ENCODE measurements at places on chromosomes 6 and 20. TPM values are rescaled to one million over a fixed set of nuclear protein-coding genes. Genes with fewer than 3 reads are reported as not detected.

The IMPG1 gene
- not detected for polyA plus RNA-seq

The TRAPPC3L gene
- polyA plus RNA-seq: not detected

The DPM1 gene
- polyA plus RNA-seq: 9.7 TPM

The AK9 gene
- polyA plus RNA-seq: 0.75 TPM

The NRSN1 gene
- polyA plus RNA-seq: not detected

The RPS6KA2 gene
- 1.4 TPM for polyA plus RNA-seq

The RPS21 gene
- polyA plus RNA-seq: 968 TPM

The BMP5 gene
- polyA plus RNA-seq: not detected

The RSPO3 gene
- polyA plus RNA-seq: not detected

GRCh38 chr6:107689190-107689589 is 134.9 kb downstream of the SCML4 start:
- H3K27me3 ChIP-seq: no peaks in the 10 kb centered on the region
- no peaks in the 10 kb centered on the region for H3K4me1 ChIP-seq
- H3K27ac ChIP-seq: no peak overlapping the region
- no peaks in the 10 kb centered on the region for H3K36me3 ChIP-seq
- no peak overlapping the region for H3K4me3 ChIP-seq

DNA sequence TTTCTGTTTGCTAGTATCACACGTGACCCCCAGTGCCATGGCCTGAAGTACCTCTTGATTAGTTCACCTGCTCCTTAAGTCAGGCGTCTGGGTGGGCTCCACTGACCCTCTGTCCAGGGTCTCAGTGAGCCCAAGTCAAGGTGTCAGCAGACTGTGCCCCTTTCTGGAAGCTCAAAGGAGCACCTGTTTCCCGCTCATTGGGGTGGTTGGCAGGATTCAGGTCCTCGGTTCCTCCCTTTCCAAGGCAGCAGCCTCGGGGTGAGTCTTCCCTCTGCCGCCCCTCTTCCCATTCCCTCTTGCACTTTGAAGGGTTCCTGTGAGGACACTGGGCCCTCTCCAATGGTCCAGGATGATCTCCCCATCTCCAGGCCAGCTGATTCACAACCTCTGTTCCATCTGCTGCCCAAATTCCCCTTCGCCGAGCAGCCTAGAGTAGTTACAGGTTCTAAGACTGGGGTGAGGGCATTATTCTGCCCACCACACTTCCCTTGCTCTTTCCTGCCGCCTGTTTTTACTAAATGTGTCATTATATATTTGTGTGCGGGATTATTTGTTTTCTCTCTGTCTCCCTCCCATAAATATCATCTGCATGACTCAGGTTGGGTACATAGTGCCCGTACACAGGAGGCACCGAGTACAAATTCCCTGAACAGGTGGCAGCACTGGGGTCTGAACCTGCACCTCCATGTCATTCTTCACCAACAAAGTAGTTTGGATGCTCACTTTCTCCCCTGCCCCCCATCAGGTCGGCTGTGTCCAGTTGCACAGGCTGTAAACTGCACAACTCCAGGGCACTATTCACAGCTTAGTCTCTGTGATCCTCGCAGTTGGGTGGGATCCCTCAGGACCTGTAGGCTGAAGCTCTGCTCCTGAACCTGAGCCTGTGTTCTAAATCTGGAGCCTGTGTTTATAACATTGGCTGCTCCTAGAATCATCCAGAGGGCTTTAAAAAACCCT is 58.5 kb downstream of the RBM38 start:
- peak overlapping the region; percentile 49 for H3K4me3 ChIP-seq
- no peaks in the 10 kb centered on the region for H3K27me3 ChIP-seq
- no peak for DNase-seq

GRCh38 chr20:60036746-60037499 is 78.7 kb downstream of the CDH26 start:
- no peak overlapping the region for H3K27ac ChIP-seq
- no peaks in the 10 kb centered on the region for H3K27me3 ChIP-seq
- H3K36me3 ChIP-seq: no peaks in the 10 kb centered on the region
- peaks cover 20% of the 10 kb centered on the region for H3K4me1 ChIP-seq
- H3K4me3 ChIP-seq: no peak overlapping the region

- H3K36me3 ChIP-seq: no peaks in the 10 kb centered on the region
- no peak overlapping the region for H3K27ac ChIP-seq
- peaks cover 11% of the 10 kb centered on the region for H3K27me3 ChIP-seq
- no peak overlapping the region for H3K4me3 ChIP-seq
- H3K4me1 ChIP-seq: no peaks in the 10 kb centered on the region
- DNase-seq: no peak
Measured at GRCh38 chr6:166435574-166435973, 52.8 kb upstream of the MPC1 start.

GRCh38 chr20:52744441-52744840 is 227.7 kb upstream of the TSHZ2 start:
- H3K4me1 ChIP-seq: no peaks in the 10 kb centered on the region
- DNase-seq: no peak
- H3K4me3 ChIP-seq: no peak overlapping the region

- no peak overlapping the region for H3K4me3 ChIP-seq
- H3K4me1 ChIP-seq: no peaks in the 10 kb centered on the region
- H3K27ac ChIP-seq: no peak overlapping the region
- H3K36me3 ChIP-seq: no peaks in the 10 kb centered on the region
- no peak for DNase-seq
Measured at GRCh38 chr20:58148891-58149290, 79.6 kb downstream of the ANKRD60 start.

GRCh38 chr6:164214066-164214465 is 799.5 kb downstream of the QKI start:
- no peak overlapping the region for H3K27ac ChIP-seq
- H3K4me1 ChIP-seq: no peaks in the 10 kb centered on the region
- DNase-seq: no peak
- no peaks in the 10 kb centered on the region for H3K36me3 ChIP-seq
- H3K4me3 ChIP-seq: no peak overlapping the region

DNA sequence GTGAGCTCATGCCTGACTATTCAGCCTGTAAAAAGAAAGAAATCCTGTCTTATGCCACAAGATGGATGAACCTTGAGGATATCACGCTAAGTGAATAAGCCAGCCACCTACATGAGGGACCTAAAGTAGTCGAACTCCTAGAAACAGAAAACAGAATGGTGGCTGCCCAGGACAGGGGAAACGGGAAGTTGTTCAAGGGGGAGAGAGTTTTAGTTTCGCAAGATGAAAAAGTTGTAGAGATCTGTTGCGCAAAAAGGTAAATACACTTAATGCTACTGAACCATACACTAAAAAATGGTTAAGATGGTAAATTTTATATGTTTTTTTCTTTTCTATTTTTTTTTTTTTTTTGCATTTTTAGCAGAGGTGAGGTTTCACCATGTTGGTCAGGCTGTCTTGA is 74.1 kb upstream of the RALY start:
- H3K27ac ChIP-seq: no peak overlapping the region
- H3K4me1 ChIP-seq: peaks cover 13% of the 10 kb centered on the region
- DNase-seq: peak; percentile 79
- no peaks in the 10 kb centered on the region for H3K36me3 ChIP-seq
- no peaks in the 10 kb centered on the region for H3K27me3 ChIP-seq
- H3K4me3 ChIP-seq: peak overlapping the region; percentile 41

DNA sequence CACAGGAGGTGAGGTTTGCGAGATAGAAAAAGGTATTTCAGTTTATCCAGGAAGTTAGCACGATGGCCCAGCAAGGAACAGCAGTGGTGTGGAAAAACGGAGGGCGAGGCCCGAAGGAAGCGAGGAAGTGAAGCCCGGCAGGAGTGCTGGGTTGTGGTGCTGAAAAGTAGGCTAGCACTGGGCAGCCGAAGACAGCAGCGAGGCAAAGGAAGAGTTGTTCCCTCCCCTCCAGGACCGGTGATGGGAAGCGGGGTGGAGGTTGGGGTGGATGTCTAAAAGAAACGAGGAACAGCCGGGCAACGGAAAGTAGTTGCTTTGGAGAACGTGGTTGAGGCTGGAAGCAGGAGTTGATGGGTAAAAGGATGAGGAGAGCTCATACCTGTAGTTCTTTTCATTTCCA is 1.4 kb downstream of the METTL24 start:
- H3K4me1 ChIP-seq: peaks cover 3% of the 10 kb centered on the region
- no peak overlapping the region for H3K4me3 ChIP-seq
- no peak overlapping the region for H3K27ac ChIP-seq
- H3K27me3 ChIP-seq: peaks cover 41% of the 10 kb centered on the region
- no peaks in the 10 kb centered on the region for H3K36me3 ChIP-seq

DNA sequence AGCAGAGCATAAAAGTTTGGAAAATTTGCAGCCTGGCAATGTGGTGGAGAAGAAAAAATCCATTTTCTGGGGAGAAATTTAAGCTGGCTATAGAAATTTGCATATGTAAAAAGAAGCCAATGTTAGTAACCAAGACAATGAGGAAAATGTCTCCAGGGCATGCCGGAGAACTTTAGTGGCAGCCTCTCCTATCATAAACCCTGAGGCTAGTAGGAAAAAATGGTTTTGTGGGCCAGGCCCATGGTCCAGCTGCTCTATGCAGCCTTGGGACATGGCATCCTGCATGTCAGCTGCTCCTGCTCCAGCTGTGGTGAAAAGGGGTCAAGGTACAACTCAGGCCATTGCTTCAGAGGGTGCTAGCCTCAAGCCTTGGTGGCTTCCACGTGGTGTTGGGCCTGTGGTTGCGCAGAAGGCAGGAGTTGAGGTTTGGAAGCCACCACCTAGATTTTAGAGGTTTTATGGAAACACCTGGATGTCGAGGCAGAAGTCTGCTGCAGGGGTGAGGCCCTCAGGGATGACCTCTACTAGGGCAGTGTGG is 101.8 kb upstream of the SYNCRIP start:
- H3K4me1 ChIP-seq: no peaks in the 10 kb centered on the region
- H3K36me3 ChIP-seq: no peaks in the 10 kb centered on the region
- H3K4me3 ChIP-seq: no peak overlapping the region
- no peak overlapping the region for H3K27ac ChIP-seq
- DNase-seq: no peak

DNA sequence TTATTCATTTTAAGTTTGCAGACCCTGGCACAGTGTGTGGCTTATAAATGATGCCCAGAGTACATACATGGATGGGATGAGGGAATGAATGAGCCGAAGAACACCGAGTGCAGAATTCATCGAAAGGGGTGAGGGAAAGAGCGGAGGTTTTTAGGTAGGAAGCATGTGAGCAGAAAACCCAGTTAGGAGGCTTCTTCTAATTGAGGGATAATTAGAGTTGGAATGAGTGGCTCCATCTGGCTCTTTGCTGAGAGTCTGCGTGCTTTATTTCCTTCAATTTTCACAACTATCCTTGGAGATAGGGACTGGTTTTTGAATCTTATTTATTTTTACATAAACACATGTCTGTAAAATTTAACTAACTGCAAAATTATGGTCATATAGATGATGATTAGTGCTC is 150.7 kb downstream of the DOK5 start:
- H3K27me3 ChIP-seq: no peaks in the 10 kb centered on the region
- no peaks in the 10 kb centered on the region for H3K36me3 ChIP-seq
- DNase-seq: no peak
- no peak overlapping the region for H3K4me3 ChIP-seq
- H3K27ac ChIP-seq: no peak overlapping the region

DNA sequence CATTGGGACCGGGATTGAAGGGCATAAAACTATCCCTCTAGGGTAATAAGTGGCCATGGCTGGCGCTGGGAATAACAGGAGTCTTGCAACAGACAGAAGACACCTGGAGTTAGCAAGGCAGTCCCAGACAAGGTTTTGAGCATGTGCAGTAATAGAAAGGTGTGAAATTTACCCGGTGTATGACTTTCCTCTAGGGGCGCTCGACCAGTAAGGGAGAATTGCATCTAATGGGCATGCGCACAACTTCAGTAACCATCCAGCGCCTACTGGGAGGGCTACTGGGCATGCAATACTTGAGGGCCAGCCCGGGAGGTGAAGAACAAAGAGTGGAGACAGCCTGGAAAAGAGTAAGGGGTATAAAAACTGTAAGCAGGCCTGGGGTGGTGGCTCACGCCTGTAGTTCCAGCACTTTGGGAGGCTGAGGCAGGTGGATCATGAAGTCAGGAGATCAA is 32.7 kb downstream of the SERPINB6 start:
- H3K36me3 ChIP-seq: no peaks in the 10 kb centered on the region
- no peaks in the 10 kb centered on the region for H3K27me3 ChIP-seq
- no peak overlapping the region for H3K27ac ChIP-seq
- no peak overlapping the region for H3K4me3 ChIP-seq

- H3K27me3 ChIP-seq: no peaks in the 10 kb centered on the region
- H3K36me3 ChIP-seq: no peaks in the 10 kb centered on the region
- no peak overlapping the region for H3K27ac ChIP-seq
Measured at GRCh38 chr6:64988148-64988547, 718.9 kb downstream of the EYS start.

- no peak overlapping the region for H3K4me3 ChIP-seq
- DNase-seq: peak; percentile 34
- H3K36me3 ChIP-seq: no peaks in the 10 kb centered on the region
- peaks cover 86% of the 10 kb centered on the region for H3K27me3 ChIP-seq
- H3K4me1 ChIP-seq: peaks cover 13% of the 10 kb centered on the region
Measured at GRCh38 chr6:28212510-28213212, 12.4 kb upstream of the ZSCAN9 start.

DNA sequence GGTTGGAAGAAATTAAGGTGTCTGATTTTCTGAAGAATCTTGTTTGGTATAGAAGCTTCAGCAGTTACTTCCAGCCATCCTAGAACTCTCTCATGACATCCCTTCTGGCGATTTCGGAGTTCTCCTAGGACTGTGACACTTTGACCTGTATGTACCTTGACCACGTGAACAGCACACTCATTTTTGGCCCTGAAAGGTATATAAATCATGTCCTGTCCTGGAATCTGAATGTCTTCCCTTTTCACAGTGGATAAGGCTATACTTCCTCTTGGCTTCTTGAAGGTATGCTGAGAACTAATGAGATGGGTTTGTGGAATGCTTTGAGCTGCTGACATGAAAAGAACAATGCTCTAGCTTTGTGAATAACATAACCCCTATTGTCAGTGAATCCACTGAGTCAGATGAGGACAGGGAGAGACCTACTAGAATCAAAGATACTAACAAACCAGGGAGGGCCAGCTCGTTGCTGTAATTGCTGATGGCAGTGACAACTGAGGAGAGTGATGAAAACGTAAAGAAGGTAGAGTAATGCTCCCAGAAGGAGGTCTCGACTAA is 6.0 kb upstream of the ZDHHC14 start:
- H3K4me1 ChIP-seq: peaks cover 4% of the 10 kb centered on the region
- no peak overlapping the region for H3K4me3 ChIP-seq
- no peak overlapping the region for H3K27ac ChIP-seq
- no peaks in the 10 kb centered on the region for H3K27me3 ChIP-seq
- DNase-seq: no peak

GRCh38 chr6:44642870-44643522 is 255.5 kb downstream of the CDC5L start:
- no peaks in the 10 kb centered on the region for H3K27me3 ChIP-seq
- no peaks in the 10 kb centered on the region for H3K36me3 ChIP-seq
- DNase-seq: peak; percentile 50
- no peak overlapping the region for H3K4me3 ChIP-seq
- H3K4me1 ChIP-seq: peaks cover 7% of the 10 kb centered on the region

Measured in CD14-positive monocyte (primary cell).